NAMALWA (cell line): ENCODE measurements at places on chromosomes 1 and 21.

DNA sequence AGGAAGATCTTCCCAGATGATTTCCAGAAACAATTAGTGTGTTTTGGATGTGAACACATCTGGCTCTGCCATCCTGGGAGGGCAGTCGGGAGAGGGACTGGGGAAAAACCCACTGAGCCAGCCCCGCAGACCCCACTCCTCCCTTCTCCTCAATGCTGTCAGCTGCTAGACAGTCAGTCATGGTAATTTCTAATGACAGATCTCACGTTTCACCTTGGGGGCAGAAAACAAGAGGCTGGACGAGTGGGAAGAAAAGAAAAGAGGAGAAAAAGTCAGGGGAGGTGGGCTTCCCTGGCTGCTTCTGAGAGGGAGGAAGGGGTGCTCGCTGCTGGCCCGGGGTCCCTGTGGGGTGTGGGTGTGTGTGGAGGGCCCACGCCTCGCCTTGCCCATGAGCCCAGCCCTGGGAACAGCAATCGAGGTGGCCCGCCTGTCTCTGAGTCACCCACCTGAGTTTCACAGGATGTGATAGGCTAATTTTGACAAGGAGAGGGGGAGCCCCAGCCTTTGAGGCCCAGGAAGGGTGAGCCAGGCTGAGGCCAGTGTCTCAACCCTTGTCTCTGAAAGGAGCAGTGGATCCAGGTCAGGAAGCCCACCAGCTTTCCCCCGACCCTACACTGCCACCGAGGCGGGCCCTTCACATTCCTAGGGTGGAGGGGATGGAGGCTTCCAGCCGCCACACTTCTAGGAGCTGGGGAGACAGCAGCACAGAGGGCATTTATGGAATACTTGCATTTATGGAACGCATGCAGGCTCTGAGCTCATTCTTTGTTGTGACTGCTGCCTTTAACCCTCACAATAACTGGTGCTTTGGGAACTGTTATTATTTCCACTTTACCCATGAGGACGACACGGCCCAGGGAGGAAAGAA lies 49.1 kb upstream of the IFNLR1 start:
- no peak for DNase-seq

GRCh38 chr1:208791456-208791855 lies 547.3 kb upstream of the PLXNA2 start:
- no peak for DNase-seq

- no peak for DNase-seq
Observed at GRCh38 chr1:109873278-109874175, 37.1 kb upstream of the CSF1 start.

GRCh38 chr1:174337000-174337681 lies 110.6 kb upstream of the GPR52 start:
- no peak for DNase-seq

- DNase-seq, result peak; percentile 43
Observed at GRCh38 chr1:46180082-46180616, 3.9 kb upstream of the P3R3URF start.

GRCh38 chr1:55951291-55951690 lies 628.1 kb downstream of the PLPP3 start:
- no peak for DNase-seq

DNA sequence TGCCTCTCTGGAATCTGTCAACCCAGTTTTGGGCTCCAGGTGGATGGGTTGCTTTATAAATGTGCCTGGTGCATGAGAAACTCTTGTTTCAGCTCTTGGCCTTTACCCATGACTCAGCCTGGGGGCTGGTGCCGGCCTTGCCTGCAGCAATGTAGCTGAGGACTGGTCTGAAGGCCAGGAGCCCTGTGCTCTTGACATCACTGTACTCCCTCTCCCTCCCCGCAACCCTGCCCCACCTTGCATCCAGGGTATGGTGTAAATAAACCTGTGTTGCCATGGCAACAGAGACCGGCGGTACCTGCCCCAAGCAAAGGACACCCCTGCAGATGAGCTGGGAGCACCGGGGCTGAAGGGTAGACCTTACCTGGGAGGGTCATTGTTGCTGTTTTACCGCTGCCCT lies 13.3 kb downstream of the FAM151A start:
- DNase-seq, result no peak

- no peak for DNase-seq
Observed at GRCh38 chr1:173779936-173780335, 44.5 kb upstream of the DARS2 start.

DNA sequence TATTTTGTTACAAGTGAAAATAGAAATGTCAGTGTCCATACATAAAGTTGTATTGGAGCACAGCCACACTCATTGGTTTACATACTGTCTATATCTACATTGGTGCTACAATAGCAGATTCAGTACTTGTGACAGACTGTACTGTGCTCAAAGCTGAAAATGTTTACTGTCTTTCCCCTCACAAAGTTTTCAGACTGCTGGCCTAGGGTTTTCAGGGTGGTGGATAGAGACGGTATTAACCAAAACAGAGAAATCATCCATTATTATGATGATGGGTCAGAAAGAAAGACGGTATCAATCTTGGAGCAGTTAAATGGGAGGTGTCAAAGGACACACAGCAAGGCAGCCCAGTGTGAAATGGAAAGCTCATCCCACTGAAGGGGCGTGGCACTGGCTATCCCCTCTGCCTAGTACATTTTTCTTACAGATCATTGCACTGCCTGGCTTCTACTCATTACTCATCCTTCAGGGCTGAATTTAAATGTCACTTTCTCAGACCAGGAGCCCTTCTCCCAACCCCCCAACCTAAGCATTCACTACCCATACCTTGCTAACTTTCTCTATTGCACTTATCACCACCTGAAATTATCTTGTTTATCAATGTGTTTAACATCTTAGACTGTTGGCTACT lies 10.2 kb downstream of the JAK1 start:
- DNase-seq, result no peak

GRCh38 chr1:104195395-104195794 lies 445.7 kb downstream of the AMY1C start:
- no peak for DNase-seq

GRCh38 chr1:9075022-9075421 lies 5.6 kb upstream of the SLC2A5 start:
- DNase-seq, result peak; percentile 74

GRCh38 chr1:64295136-64295535 lies 91.7 kb downstream of the UBE2U start:
- DNase-seq, result no peak

DNA sequence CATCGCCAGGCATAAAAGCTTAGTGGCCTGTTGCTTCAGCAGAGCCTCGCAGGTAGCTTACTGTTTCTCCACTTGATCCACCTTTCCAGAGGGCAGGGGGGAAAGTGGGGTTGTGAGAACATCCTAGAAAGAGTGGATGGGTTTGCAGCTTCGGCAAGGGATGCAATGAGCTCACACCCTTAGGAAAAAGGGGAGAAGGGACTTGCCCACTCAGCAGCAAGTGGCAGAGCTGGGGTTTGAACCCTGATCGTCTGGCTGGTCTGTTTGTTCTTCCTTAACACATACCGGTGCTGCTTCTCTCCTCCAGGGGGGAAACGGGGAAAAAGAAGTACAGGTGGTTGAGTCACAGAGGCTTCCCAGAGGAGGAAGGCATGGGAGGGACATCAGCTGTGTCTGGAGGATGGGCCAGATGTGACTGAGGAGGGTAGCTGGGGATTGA lies 1.0 kb downstream of the TMEM201 start:
- no peak for DNase-seq

DNA sequence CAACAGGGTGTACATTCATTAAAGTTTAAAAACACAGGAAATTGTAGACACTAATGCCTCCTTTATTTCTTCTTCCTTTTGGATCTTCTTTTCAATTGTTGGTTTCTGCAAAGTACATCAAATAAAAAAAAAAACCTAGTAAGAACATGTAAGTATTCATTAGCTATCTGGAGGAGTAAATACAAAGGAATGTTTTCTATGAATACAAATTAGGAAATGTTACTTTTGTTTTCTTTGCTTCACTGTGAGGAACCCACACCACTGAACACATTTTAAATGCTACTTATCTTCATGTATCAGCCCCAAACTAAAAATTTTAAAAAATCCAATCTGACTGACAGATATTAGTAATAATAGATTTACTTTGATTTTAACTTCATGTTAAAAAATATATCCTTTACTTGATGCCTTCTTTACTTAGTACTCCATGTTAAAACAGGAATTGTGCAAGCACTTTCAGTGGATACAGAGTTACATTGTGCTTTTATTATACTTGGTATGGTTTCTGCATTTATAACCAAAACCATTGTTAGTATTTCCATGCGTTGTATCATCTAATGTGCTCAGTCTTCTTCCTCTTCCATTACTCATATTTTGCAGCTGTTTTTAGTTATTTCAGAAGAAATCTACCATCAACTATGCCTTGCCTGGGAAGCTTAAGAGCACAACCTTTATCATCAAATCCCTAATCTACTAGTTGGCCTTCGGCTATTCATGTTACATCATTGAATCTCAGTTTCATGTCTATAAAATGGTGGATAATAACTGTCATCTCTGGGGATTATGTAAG lies 236.9 kb upstream of the DPYD start:
- no peak for DNase-seq

GRCh38 chr1:230633469-230633868 lies 8.8 kb upstream of the COG2 start:
- DNase-seq, result no peak

GRCh38 chr1:205179842-205180241 lies 31.7 kb downstream of the DSTYK start:
- no peak for DNase-seq
